ENCODE measurements at places on chromosomes 6 and 20. TPM values are rescaled to one million over a fixed set of nuclear protein-coding genes. Genes with fewer than 3 reads are reported as not detected.

GRCh38 chr6:12973386-12973785, 256.8 kb downstream of the PHACTR1 start:
- H3K27ac ChIP-seq, result no peak overlapping the region
- no peak overlapping the region for H3K4me3 ChIP-seq
- no peaks in the 10 kb centered on the region for H3K27me3 ChIP-seq
- H3K36me3 ChIP-seq, result no peaks in the 10 kb centered on the region
- no peak for DNase-seq

DNA sequence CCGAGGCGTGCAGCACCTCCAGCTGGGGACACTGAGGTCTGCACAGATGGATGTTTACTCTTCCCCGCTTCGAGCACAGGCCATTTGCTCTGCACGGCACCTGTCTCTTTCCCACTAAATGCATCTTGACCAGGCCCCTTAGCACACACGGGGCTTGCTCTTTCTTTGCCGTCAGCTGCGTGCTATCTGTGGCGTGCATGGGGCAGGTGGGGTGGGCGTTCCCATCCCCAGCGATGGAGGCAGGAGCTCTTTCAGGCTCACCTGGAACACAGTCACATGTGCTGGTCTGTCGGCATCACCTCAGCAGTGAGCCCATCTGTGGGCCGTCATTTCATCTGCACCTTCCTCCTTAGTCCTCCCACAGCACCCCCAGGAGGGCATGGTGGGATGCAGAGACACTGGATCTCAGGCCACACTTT, 35.1 kb downstream of the RBM38 start:
- no peak overlapping the region for H3K4me3 ChIP-seq
- H3K27ac ChIP-seq, result no peak overlapping the region
- no peaks in the 10 kb centered on the region for H3K36me3 ChIP-seq
- DNase-seq, result no peak
- peaks cover 49% of the 10 kb centered on the region for H3K4me1 ChIP-seq
- H3K27me3 ChIP-seq, result no peaks in the 10 kb centered on the region

DNA sequence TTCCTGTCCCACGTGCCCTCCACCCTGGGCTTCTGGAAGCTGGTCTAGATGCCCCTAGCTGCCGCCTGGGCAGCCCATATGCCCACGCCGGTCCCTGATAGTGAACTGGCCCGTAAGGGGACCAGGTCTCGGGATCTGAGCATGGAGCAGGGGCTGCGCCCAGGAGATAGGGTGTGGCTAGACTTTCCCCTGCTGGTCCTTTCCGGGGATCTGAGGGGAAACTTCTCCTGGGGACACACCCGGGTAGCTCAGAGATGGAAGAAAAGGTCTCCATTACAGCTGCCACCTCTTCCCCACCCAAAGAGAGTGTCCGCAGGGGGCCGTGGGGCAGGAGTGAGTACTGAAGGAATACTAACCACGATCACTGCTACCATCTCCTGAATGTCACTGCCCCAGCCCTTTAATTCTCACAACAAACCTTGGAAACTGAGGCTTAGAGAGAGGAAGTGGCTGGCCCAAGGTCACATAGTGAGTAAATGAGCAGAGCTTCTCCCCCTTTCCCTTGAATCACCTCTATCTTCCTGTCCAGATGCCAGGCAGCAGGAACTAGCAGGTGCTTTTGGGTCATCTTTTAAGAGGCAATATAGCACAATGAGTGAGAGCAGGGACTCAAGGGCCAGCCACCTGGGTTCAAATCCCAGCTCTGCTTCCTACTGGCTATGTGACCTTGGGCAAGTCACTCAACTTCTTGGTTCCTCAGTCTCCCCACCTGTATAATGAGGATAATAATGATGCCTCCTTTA, 11.8 kb upstream of the CCN5 start:
- H3K4me3 ChIP-seq, result no peak overlapping the region
- no peak overlapping the region for H3K27ac ChIP-seq
- no peaks in the 10 kb centered on the region for H3K4me1 ChIP-seq
- no peaks in the 10 kb centered on the region for H3K27me3 ChIP-seq

- H3K27ac ChIP-seq, result no peak overlapping the region
- no peak overlapping the region for H3K4me3 ChIP-seq
- H3K4me1 ChIP-seq, result no peaks in the 10 kb centered on the region
- no peaks in the 10 kb centered on the region for H3K36me3 ChIP-seq
- DNase-seq, result no peak
- peaks cover 3% of the 10 kb centered on the region for H3K27me3 ChIP-seq
Measured at GRCh38 chr20:19223640-19224039, 11.2 kb downstream of the SLC24A3 start.

The OR2J3 gene
- total RNA-seq, result not detected

The SLC44A4 gene
- 0.20 TPM for total RNA-seq

The VEGFA gene
- total RNA-seq, result 3.7 TPM

DNA sequence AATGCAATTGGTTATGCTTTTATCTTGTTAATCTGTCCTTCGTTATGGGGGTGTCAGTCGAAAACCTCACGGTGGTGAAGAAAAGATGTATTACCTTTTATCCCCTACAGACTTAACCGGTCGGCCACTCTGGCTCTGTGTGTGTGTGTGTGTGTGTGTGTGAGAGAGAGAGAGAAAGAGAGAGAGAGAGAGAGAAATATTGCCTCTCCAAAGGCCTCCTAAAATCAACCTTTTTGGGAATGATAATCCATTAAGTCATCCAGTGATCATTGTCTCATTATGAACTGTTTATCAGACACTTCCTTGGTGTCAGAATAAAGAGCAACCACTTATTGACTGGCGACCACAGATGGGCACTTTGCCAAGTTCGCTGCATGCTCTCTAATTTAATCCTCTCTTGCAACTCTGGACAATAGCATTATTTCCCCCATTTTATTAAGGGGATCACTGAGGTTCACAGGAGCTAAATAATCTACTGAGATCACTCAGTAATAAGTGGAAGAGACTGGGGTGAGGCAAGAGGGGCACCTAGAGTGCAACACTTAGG, 30.7 kb downstream of the SLC35D3 start:
- DNase-seq, result no peak
- peaks cover 4% of the 10 kb centered on the region for H3K4me1 ChIP-seq
- H3K36me3 ChIP-seq, result no peaks in the 10 kb centered on the region

The CDC5L gene
- 18.9 TPM for total RNA-seq

DNA sequence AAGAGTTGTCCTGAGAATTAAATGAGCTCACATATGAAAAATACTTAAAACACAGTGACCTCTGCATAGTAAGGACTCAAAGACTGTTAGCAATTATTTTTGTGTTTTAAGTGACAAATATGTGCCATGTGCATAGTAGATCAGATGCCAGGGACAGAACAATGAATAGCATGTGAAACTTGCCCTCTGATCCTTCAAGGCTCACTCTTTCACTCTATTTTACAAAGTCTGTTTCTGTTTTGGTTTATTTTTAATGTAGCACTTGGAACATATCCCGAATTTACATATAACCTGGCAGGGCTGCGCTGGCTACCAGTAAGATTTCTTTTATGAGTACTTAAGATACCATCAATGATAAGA, 135.5 kb upstream of the TNFAIP3 start:
- no peak for DNase-seq
- no peak overlapping the region for H3K27ac ChIP-seq
- peaks cover 8% of the 10 kb centered on the region for H3K4me1 ChIP-seq
- H3K36me3 ChIP-seq, result no peaks in the 10 kb centered on the region

DNA sequence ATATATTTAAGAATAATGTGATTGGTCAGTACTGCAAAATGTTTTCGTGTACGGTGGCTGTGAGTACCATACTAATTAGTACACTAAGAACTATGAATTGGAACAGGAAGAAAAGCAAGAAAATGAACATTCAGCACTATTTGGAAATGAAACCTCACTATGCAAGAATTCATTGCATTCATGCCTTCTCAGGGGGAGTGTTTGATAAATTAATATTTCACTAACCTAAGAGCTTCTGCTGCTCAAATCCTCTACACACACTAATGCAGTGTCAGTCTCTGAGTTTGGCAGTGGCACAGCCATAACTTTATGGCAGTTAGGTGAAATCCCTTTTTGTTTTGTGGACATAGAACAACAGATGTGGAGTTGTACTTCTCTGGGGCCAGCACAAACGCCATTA, 60.1 kb downstream of the SLC16A10 start:
- no peak overlapping the region for H3K4me3 ChIP-seq
- H3K36me3 ChIP-seq, result no peaks in the 10 kb centered on the region
- DNase-seq, result no peak

GRCh38 chr20:48294196-48294595, 508.9 kb upstream of the SULF2 start:
- H3K4me1 ChIP-seq, result no peaks in the 10 kb centered on the region
- H3K27ac ChIP-seq, result no peak overlapping the region
- DNase-seq, result no peak
- H3K36me3 ChIP-seq, result no peaks in the 10 kb centered on the region
- H3K4me3 ChIP-seq, result no peak overlapping the region
- H3K27me3 ChIP-seq, result no peaks in the 10 kb centered on the region

DNA sequence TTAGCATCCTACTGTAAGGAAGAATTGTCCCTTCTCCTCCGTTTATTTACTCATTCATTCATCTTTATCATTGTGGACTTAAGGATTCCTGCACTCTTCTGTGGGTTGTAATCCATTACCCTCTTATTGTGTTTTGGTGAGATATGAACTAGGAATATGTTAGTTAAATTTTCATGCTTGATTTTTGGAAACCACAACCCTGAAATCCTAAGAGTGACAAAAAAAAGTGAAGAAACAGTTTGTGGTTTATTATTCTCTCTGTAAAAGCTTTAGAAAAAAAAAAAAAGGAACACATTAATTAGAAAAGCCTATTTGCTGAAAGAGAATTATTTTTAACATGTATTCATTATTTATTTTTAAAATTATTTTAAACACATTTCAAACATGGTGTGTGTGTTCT, 36.7 kb upstream of the INSM1 start:
- no peak for DNase-seq
- H3K4me3 ChIP-seq, result no peak overlapping the region
- no peak overlapping the region for H3K27ac ChIP-seq
- no peaks in the 10 kb centered on the region for H3K27me3 ChIP-seq
- H3K4me1 ChIP-seq, result no peaks in the 10 kb centered on the region

GRCh38 chr6:36536873-36537547, 10.3 kb downstream of the STK38 start:
- no peak overlapping the region for H3K4me3 ChIP-seq
- no peak for DNase-seq
- peaks cover 66% of the 10 kb centered on the region for H3K4me1 ChIP-seq
- peaks cover 91% of the 10 kb centered on the region for H3K36me3 ChIP-seq

The OPRL1 gene
- total RNA-seq, result 1.0 TPM

DNA sequence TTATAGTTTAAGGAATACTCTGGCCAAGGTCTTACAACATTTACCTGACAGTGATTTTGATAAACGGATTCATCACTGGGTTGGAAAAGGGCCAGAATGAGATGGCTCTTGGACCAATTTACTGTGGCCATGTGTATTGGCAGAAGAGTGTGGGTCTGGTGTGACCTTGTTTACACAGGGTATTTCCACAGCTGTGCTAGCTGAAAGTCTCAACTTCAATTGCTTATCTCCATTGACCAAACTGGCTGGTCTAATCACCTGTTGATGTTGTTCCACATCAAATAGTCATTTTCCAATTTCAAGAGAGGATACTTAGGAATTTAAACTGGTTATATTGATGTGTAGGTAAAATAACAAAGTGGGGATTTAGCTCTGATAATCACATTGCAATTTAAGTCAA, 501.6 kb upstream of the MAP3K7 start:
- H3K27me3 ChIP-seq, result no peaks in the 10 kb centered on the region
- H3K36me3 ChIP-seq, result no peaks in the 10 kb centered on the region

GRCh38 chr20:19249106-19249879, 36.9 kb downstream of the SLC24A3 start:
- no peaks in the 10 kb centered on the region for H3K36me3 ChIP-seq
- no peak overlapping the region for H3K4me3 ChIP-seq
- H3K27ac ChIP-seq, result no peak overlapping the region

The PDRG1 gene
- total RNA-seq, result 6.5 TPM

All from CD4-positive, alpha-beta T cell (primary cell).